ENCODE measurements at places on chromosomes 6 and 20.

- DNase-seq = no peak
These were observed 30.9 kb downstream of the SLC2A12 start for GRCh38 chr6:134021396-134022122.

DNA sequence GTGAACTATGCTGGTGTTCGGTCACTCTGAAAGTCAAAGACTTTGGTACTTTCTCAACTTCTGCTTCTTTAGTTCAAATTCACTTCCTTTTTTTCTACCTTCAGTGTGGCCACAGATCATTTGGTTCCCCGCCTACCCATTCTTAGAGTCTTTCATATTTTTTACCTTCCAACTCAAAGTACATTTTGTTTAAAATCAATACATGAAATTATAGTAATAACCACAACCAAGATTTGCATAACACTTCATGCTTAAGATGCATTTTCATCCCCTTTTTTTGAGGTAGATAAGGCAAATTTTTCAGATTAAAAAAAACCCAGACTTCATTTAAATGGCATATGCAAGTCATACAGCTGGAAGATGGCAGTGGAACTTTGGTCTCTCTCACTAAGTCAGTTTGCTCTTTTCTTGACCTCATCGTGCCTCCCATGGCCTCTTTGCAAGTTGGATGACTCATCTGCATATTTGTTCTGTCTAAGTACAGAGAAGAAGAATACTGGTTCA is 11.9 kb upstream of the CNR1 start:
- DNase-seq = no peak

DNA sequence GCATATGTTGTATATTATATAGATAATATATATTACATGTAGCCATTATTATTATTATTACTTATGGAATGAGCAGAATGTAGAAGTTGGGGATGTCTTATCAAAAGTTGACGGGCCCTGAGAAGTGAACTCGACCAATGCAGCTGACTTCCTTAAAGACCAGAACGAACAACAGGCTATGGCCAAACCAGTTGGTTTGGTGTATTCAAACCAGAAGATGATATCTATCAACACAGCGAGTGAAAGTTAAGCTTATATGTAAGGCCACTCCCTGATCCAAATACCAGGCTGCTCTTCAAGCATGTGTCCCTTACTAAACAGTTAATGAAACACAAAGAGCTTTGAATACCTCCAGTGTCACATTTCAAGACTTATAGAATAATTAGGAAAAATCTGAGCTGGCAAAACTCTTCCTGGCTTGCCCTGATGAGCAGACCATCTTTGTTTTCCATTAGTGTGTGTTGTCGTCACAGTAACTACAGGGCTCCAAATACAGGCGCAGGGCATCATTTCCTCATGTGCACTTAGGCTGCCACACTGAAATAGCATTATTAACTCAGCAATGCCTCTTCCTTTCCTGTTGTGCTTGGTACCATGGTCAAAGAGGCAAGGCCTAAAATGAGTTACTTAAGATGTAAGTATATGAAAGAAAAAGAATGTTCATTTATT is 6.6 kb downstream of the FILIP1 start:
- no peak for DNase-seq

GRCh38 chr20:63768591-63769515 is 29.3 kb downstream of the SLC2A4RG start:
- no peak for DNase-seq

- DNase-seq = no peak
These were observed 501.0 kb upstream of the MARCKS start for GRCh38 chr6:113356139-113356538.

- no peak for DNase-seq
These were observed 68.2 kb upstream of the AGPAT4 start for GRCh38 chr6:161342039-161342438.

DNA sequence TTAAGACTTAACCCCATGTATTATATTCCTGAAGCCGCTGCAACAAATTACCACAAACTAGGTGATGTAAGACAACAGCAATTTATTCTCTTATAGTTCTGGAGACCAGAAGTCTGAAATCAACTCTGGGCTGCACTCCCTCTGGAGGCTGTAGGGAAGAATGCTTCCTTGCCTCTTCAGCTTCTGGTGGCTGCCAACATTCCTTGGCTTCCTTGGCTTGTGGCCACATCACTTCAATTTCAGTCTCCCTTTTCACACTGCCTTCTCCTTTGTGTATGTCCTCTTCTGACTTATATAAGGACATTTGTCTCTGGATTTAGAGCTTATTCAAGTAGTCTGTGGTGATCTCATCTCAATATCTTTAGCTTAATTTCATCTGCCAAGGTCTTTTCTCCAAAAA is 141.6 kb downstream of the DHX35 start:
- no peak for DNase-seq

DNA sequence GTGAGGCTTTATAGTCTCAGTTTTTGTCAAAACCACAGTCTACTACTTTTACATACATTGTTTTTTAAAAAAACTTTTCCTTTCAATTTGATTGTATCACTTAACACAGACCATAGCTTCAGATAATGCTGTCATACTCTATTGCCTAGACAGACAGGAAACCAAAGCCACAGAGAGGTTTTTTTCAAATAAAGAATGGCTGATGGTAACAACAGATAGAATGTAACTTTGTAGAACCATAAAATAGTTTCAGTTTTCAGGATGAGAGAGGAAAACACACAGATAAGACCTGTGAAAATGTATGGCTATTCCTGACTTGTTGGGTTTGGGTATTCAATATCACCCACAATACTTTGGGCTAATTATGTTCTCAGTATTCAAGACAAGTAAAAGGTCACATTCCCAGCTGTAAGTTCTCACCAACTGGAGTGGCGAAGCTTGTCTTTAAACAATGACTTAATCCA is 94.0 kb downstream of the ADGRG6 start:
- DNase-seq = no peak

- no peak for DNase-seq
These were observed 55.5 kb downstream of the TCP11 start for GRCh38 chr6:35085359-35086281.

GRCh38 chr6:3076320-3076719 is 8.0 kb downstream of the RIPK1 start:
- no peak for DNase-seq

DNA sequence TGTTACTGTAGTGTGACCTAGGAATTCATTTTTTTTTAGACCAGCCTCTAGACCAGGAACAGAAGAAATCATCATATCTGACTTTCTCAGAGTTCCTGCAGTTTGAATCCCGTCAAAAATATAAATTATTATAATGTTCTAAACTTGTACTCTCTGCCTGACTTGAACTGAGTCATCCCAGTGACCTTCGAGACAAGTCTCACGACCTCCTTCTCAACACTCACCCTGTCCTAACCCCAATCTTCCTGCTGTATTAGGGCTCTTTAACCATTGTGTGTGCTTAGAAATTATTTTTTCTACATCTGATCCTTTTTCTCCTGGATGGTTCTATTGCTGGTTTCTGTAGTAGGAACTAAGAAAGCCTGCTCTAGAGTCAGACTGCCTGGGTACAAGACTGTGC is 21.5 kb downstream of the ADGRF5 start:
- DNase-seq = no peak

- no peak for DNase-seq
These were observed 405 bp upstream of the RNF182 start for GRCh38 chr6:13924146-13924948.

DNA sequence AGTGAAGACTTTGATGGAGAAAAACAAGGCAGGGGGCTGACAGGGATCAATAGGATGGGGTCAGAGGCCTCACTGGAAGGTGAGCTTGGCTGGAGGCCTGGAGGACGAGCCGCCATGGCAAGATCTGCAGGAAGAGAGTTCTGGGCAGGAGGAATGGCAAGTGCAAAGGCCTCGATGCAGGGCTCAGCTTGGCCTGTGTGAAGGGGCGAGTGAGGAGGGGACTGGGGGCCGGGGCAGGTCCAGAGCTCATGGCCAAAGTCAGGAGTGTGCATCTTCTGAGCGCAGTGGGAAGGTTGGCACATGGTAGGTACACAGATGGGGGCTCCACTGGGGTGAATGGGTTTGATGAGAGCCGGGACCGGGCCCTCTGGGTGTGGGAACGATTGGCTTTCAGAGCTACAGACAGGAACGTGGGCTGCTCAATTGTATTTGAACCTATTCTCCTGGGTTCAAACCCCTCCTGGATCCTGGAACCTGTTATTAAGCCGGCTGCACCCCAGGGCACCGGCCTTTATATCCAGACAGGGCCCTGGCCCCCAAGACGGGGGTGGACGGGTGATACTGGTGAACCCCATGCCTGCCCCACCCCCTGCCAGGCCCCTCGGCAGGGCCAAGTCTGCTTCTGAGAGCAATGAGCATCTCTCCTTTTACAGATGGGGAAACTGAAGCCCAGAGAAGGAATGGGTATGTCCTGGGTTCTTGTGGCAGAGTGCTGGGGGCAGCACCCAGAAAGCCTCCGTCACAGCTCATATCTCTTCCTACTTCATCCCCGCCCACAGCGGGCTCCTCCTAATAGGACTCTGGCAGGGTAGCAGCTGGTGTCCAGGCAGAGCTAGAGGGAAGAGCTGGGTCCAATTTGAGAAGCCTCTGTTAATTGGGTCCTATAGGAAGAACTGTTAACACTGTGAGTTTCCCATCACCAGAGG is 106.1 kb downstream of the CEBPB start:
- no peak for DNase-seq

GRCh38 chr20:34190679-34191090 is 50.5 kb upstream of the ASIP start:
- no peak for DNase-seq

DNA sequence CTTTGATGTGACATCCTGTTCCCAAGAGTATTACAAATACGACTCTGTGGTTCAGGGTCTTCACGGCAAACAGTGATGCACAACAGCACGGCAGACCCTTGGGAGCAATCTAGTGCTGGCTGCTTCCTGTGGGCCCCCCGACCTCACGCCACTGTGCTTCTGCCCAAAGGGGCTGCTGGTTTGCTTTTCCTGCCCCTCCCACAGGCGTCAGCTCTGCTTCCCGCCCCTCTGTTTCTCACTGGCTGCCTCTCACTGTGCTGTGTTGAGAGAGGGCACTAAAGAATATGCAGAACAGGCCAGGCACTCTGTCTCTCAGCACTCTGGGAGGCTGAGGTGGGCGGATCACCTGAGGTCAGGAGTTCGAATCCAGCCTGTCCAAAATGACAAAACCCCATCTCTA is 554.5 kb upstream of the AGPAT4 start:
- DNase-seq = no peak

GRCh38 chr6:75566137-75566767 is 35.4 kb upstream of the SENP6 start:
- DNase-seq = no peak

GRCh38 chr20:22567944-22568871 is 16.2 kb downstream of the FOXA2 start:
- DNase-seq = no peak

DNA sequence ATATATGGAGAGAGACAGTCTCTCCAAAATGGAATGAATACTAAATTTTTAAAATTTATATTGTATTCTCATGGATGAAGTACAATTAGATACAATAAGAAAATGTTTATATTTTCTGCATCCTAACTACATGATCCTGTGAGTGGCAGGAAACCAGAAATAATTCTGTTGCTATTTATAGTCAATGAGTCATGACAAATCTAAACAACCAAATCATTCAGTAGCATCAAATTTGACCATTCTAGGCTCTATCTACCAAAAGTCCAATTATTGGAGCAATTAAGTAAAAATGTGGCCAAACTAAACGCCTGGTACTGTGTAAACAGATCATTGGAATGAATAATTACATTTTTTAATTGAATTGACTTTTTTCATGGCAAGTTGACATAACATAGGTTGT is 959.8 kb downstream of the EPHA7 start:
- DNase-seq = no peak

- DNase-seq = no peak
These were observed 4.7 kb upstream of the CCN6 start for GRCh38 chr6:112049026-112049799.

GRCh38 chr6:89281779-89282246 is 33.3 kb downstream of the GABRR2 start:
- DNase-seq = no peak

- no peak for DNase-seq
These were observed 171.8 kb upstream of the LAMA2 start for GRCh38 chr6:128711149-128711548.

DNA sequence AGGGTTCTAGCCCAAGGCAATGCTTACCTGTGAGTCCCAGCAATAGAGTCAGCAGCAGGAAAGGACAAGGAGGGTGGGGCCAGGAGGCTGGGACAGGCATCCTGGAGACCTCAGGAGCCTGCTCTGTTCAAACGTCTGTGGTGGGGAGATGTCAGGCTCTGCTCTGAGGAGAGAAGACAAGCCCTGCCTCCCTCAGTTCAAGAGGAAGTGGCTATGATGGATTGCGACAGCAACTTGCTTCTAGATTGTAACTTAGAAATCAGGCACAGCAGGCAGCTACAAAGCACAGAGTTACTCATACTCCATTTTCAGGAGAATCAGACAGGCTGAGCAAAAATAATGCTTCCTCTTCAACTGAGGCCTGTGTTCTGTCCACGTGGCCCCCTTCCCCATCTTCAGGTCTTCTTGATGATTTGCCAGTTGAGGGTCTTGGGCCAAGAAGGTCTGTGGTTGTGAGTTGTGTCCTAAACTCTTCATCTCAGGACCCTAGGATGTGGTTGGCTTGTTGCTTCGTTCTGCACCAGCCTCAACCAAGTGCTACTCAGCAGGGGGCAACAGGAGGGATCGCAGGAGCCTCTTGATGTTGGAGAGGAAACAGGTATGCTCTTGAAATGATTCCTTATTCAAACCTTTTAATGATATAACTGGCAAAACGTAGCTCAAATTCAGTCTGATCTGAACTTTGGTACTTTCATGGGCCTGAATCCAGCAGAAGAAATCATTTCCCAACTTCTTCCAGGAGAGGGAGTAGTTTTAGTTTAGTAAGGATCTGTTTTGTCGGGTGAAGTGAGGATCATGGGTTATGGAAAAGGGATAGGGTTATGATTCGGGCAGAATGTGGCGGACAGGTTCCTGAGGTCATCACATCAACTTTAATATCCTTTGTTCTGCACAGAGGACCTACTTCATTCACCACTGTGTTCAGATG is 31.0 kb downstream of the SIRPB1 start:
- no peak for DNase-seq

GRCh38 chr20:35891375-35891774 is 62.9 kb downstream of the SCAND1 start:
- no peak for DNase-seq

DNA sequence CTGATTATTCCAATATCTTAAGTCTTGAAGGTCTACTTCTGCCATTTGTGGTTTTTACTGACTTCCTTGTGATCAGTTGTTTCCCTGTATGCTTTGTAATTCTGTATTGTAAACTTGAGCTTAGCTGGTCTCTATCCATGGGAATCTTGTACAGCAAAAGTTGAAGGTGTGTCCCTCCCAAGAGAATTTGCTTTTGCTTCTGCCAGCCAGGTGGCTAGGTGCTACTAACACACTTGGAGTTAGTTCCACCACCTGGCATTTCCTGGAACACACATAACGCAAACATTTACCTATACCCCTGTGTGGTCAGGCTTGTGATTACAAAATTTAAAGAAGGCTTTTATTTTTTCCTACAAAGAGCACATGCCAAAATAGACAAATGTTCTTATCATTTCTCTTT is 141.2 kb downstream of the GRM4 start:
- no peak for DNase-seq

All from cortex of kidney (tissue), 1 donor.